ENCODE measurements at places on chromosomes 4 and X. TPM values are rescaled to one million over a fixed set of nuclear protein-coding genes. Genes with fewer than 3 reads are reported as not detected.

The PCDH7 gene
- total RNA-seq = 0.64 TPM

The IL2 gene
- total RNA-seq = not detected

DNA sequence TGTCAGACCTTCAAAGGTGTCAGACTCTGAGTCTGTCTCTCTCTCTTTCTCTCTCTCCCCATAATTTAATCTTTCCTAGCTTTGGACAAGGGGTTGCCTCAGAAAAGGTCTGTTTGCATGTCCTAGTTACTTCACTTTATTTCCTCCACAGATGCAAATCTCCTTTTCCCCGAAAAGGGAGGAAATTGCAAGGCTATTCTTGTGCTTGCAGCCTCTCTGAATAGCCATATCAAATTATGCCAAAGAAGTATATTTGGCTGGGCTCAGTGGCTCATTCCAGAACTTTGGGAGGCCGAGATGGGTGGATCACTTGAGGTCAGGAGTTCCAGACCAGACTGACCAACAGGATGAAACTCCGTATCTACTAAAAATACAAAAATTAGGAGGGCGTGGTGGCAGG lies 145.6 kb upstream of the GATB start:
- H3K36me3 ChIP-seq = no peaks in the 10 kb centered on the region
- no peak overlapping the region for H3K4me3 ChIP-seq
- H3K27ac ChIP-seq = no peak overlapping the region
- H3K4me1 ChIP-seq = no peaks in the 10 kb centered on the region
- DNase-seq = no peak
- H3K27me3 ChIP-seq = no peaks in the 10 kb centered on the region

DNA sequence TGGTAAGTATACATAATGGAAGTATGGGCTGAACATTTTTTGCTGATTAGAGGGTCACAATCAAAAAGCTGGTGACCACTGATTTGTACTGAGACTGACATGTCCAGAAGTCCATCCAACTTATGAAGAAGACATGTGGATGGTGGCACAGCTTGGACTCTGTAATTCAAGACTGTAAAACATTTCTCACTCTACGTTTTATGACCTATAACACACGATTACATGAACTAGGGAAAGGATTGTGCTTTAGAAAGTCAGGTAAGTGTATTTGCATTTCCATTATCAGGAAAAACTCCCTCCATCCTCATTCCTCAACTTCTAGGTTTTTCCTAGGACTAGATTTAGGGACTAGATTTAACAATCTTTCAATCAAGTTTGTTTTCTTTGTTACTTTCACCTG lies 30.5 kb upstream of the OCIAD2 start:
- H3K4me3 ChIP-seq = no peak overlapping the region
- H3K4me1 ChIP-seq = no peaks in the 10 kb centered on the region
- no peaks in the 10 kb centered on the region for H3K27me3 ChIP-seq
- H3K27ac ChIP-seq = no peak overlapping the region
- no peaks in the 10 kb centered on the region for H3K36me3 ChIP-seq

GRCh38 chr4:96183611-96184010 lies 343.7 kb downstream of the PDHA2 start:
- peak; percentile 26 for DNase-seq
- H3K4me1 ChIP-seq = no peaks in the 10 kb centered on the region
- no peaks in the 10 kb centered on the region for H3K36me3 ChIP-seq
- no peak overlapping the region for H3K4me3 ChIP-seq

GRCh38 chr4:79472693-79473438 lies 64.8 kb upstream of the GK2 start:
- no peak overlapping the region for H3K4me3 ChIP-seq
- DNase-seq = no peak
- no peaks in the 10 kb centered on the region for H3K27me3 ChIP-seq
- no peak overlapping the region for H3K27ac ChIP-seq
- no peaks in the 10 kb centered on the region for H3K4me1 ChIP-seq

DNA sequence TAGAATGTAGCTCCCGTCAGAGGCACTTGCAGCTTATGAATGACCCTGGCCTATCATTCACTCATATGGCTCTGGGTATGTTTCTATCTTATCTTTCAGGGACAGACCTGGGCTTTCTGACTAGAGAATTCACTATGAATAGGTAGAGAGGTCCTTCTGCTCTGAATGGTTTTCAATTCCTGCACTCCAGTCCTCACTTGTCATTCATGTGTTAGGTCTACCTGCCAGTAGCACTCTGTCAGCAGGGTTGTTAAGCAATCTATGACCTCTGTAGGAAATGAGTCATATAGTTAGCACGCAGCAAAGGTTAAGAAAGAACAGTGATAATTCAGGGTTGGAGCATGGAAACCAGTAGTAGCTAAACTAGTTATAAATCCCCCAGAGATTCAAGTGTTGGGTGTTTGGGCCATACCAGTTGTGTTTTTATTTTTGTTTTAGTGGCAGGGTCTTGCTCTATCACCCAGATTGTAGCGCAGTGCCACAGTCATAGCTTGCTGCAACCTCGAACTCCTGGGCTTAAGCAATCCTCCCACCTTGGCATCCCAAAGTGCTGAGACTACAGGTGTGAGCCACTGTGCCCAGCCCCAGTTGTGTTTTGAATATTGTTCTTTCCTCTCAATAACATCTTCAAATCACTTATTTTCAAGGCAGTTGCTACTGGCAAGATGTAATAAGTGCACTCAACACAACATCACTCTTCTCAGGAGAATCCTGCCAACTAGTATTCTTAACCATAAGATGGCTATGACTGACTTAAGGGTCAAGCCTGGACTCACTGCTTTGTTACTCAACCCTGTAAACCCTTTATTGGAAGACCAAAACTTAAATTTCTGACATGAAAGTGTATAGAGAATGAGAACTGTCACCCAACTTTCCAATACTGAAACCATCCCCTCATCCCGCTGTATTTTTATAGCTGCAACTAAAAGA lies 25.1 kb downstream of the ARL13A start:
- no peak overlapping the region for H3K4me3 ChIP-seq
- DNase-seq = no peak
- no peaks in the 10 kb centered on the region for H3K36me3 ChIP-seq

The VCX gene
- total RNA-seq = not detected

DNA sequence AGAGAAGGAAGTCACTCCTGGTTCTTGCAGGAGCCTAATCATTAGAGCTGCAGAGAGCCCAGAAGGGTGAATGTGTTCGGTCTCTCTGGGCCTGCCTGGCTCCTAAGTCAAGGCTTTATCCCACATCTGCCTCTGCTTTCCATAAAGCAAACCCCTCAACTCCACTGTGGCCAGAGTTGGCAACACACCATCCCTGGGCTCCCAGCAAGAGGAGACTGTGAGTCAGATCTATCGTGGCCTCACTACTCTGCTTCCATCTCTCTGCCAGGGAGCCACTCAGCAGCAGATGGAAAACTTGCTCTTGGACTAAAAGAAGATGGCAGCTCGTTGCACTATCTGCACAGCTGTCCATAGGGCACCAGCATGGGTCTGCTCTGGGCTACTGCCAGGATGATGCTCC lies 348.2 kb downstream of the FBXW7 start:
- no peak overlapping the region for H3K27ac ChIP-seq
- no peak overlapping the region for H3K4me3 ChIP-seq
- H3K36me3 ChIP-seq = no peaks in the 10 kb centered on the region
- no peak for DNase-seq
- H3K27me3 ChIP-seq = no peaks in the 10 kb centered on the region

The HPGDS gene
- 0.42 TPM for total RNA-seq

DNA sequence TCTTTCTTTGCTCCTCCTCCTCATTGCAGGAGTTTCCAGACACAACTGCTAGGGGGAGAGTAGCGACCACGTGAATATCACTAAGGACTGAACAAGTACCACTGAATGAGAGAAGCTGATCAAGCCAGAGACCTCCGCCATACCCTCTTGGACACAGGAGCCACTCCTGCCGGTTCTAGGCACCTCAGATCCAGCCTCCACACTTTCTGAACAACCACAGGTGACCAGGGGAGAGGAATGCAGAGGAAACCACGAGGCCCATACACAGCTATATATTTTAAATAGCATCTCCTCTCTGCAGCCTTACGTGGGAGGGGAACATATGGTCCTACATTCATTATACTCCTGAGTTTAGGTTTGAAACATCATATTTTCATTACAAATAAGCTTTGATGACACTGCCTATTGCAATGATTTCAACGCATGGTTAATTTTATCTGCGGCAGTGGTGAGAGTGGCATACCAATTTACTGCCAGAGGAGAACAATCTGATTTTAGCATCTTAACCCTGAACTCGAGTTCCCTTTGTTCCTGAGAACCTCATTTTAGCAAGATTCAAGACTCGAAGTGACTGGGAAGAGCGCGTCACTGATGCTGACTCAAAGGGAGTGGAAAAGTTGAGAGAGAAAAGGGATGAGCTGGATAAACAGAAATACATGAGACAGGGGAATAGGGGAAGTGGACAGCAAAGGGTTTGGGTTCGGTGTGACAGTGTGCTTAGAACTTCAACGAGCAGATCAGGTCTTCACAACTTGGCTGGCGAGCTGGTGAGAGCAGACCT lies 231.7 kb upstream of the PPARGC1A start:
- H3K27ac ChIP-seq = no peak overlapping the region
- H3K27me3 ChIP-seq = no peaks in the 10 kb centered on the region
- DNase-seq = no peak
- H3K4me3 ChIP-seq = no peak overlapping the region
- no peaks in the 10 kb centered on the region for H3K4me1 ChIP-seq
- no peaks in the 10 kb centered on the region for H3K36me3 ChIP-seq

The NKRF gene
- 2.6 TPM for total RNA-seq

GRCh38 chr4:89203902-89204301 lies 92.6 kb downstream of the TIGD2 start:
- H3K27ac ChIP-seq = no peak overlapping the region
- H3K4me3 ChIP-seq = no peak overlapping the region
- no peak for DNase-seq
- H3K4me1 ChIP-seq = peaks cover 6% of the 10 kb centered on the region
- H3K36me3 ChIP-seq = no peaks in the 10 kb centered on the region
